ENCODE measurements at places on chromosomes 7 and 10. TPM values are rescaled to one million over a fixed set of nuclear protein-coding genes. Genes with fewer than 3 reads are reported as not detected.

DNA sequence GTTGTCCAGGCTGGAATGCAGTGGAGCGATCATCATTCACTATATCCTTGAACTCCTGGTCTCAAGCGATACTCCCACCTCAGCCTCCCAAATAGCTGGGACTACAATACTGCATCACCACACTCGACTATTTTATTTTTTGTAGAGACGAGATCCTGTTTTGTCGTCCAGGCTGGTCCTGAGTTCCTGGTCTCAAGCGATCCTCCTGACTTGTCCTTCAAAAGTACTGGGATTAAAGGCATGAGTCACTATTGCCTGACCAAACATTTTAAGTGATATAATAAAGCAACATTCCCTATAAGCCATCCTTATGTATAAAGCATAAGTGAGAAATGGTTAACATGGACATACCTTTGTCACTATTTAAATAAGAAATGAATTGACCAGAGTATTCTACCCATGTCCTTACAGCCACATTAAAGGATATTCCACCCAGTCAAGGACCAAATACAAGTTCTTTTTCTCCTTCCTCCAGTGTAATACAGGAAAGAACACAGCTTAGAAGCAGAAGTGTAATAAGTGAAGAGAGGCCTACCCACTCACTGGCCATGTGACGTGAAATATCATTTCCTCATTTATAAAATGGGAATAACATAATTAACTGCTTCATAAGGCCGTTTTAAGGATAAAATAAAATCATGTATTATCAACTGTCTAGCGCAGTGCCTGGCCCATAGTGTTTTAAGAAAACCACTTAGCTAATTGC is 82.0 kb downstream of the DOCK4 start:
- H3K27me3 ChIP-seq = no peaks in the 10 kb centered on the region
- H3K27ac ChIP-seq = no peak overlapping the region
- H3K4me3 ChIP-seq = no peak overlapping the region
- peaks cover 2% of the 10 kb centered on the region for H3K4me1 ChIP-seq

DNA sequence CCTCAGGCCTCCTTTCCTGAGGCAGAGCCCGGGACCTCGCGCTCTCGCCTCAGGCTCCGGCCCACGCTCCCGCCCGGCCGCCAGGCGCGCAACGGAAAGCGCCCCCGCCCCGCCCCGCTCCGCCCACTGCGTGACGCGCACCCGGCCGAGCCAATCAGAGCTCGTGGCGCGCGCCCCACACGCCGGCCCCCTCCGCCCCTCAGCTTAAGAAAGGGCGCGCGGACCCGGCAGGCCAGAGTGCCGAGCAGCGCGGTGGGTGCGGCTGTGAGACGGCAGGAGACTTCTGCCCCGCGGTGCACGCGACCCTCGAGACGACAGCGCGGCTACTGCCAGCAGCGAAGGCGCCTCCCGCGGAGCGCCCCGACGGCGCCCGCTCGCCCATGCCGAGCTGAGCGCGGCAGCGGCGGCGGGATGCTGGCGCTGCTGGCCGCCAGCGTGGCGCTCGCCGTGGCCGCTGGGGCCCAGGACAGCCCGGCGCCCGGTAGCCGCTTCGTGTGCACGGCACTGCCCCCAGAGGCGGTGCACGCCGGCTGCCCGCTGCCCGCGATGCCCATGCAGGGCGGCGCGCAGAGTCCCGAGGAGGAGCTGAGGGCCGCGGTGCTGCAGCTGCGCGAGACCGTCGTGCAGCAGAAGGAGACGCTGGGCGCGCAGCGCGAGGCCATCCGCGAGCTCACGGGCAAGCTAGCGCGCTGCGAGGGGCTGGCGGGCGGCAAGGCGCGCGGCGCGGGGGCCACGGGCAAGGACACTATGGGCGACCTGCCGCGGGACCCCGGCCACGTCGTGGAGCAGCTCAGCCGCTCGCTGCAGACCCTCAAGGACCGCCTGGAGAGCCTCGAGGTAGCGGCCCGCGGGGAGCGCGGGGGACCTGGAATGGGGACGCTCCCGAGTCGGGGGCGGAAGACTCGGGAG is at the start of gene NPTX2:
Gene NPTX2 (plus strand): TSS at position 235 of the 909 bp plus-strand sequence. CDS start 177 bp downstream, at position 412.
- H3K27ac ChIP-seq = no peak within 1 kb of the TSS
- H3K36me3 ChIP-seq = no peaks in the 10 kb centered on the region
- H3K4me1 ChIP-seq = no peaks in the 10 kb centered on the region
- no peak within 1 kb of the TSS for H3K4me3 ChIP-seq
- no peak for DNase-seq
- H3K27me3 ChIP-seq = peaks cover 87% of the 10 kb centered on the region

GRCh38 chr10:17026686-17027485 is 102.7 kb downstream of the CUBN start:
- H3K4me3 ChIP-seq = no peak overlapping the region
- no peaks in the 10 kb centered on the region for H3K27me3 ChIP-seq
- DNase-seq = no peak
- no peak overlapping the region for H3K27ac ChIP-seq

Gene SAP25
- 13.5 TPM for total RNA-seq

Gene NUDCD3
- total RNA-seq = 105 TPM

Gene ARMH3
- total RNA-seq = 26.5 TPM

All from mesothelial cell of epicardium (in vitro differentiated cells).